A549 treated with dexamethasone at 1 μM for 4 hours (cell line): ENCODE measurements at places on chromosomes 7 and 10. TPM values are rescaled to one million over a fixed set of nuclear protein-coding genes. Genes with fewer than 3 reads are reported as not detected.

Gene SLC25A13
- 35.0 to 38.4 TPM (median 36.1 TPM) in 5 replicates for total RNA-seq

Gene SEMA3D
- total RNA-seq = 0.04 to 0.10 TPM (median 0.07 TPM) in 5 replicates

Gene OPALIN
- not detected in 5 replicates for total RNA-seq

Gene BAMBI
- 9.3 to 12.6 TPM (median 11.3 TPM) in 5 replicates for total RNA-seq

Gene TMEM225B
- total RNA-seq = 0.32 to 1.3 TPM (median 1.1 TPM) in 5 replicates

Gene FGFR2
- total RNA-seq = 0.25 to 0.81 TPM (median 0.34 TPM) in 5 replicates

Gene NCF1
- total RNA-seq = 0.11 to 0.43 TPM (median 0.21 TPM) in 5 replicates

Gene C10orf53
- not detected in 5 replicates for total RNA-seq

Gene TDRD1
- not detected in 5 replicates for total RNA-seq

Gene WEE2
- not detected in 5 replicates for total RNA-seq

Gene LIMK1
- total RNA-seq = 24.9 to 39.6 TPM (median 37.8 TPM) in 5 replicates

Gene CLDN3
- total RNA-seq = 1.3 to 3.6 TPM (median 3.0 TPM) in 5 replicates

Gene SLIT1
- total RNA-seq = 0.02 to 0.10 TPM (median 0.06 TPM) in 5 replicates

Gene PLXDC2
- 0.01 to 0.04 TPM (median 0.03 TPM) in 4 of 5 replicates, not detected in the other for total RNA-seq

Gene NUDCD3
- 45.8 to 63.0 TPM (median 56.1 TPM) in 5 replicates for total RNA-seq

Gene KCP
- 0.07 to 0.22 TPM (median 0.15 TPM) in 5 replicates for total RNA-seq

Gene AEBP1
- 0.02 TPM in 1 of 5 replicates, not detected in the others for total RNA-seq

Gene PRPS1L1
- total RNA-seq = not detected in 5 replicates

Gene GDF2
- not detected in 5 replicates for total RNA-seq

Gene SUN3
- 0.13 to 0.16 TPM in 2 of 5 replicates, not detected in the others for total RNA-seq

Gene ENTPD1
- total RNA-seq = 0.06 to 0.20 TPM (median 0.15 TPM) in 4 of 5 replicates, not detected in the other

Gene NUDT13
- 2.4 to 3.7 TPM (median 2.7 TPM) in 5 replicates for total RNA-seq

Gene NEUROG3
- total RNA-seq = not detected in 5 replicates

Gene BAZ1B
- 54.0 to 67.4 TPM (median 65.6 TPM) in 5 replicates for total RNA-seq

Gene ASAH2B
- total RNA-seq = 3.6 to 5.7 TPM (median 4.6 TPM) in 5 replicates

Gene ADO
- total RNA-seq = 17.4 to 21.8 TPM (median 20.7 TPM) in 5 replicates

Gene CYP2E1
- total RNA-seq = 0.11 to 0.18 TPM (median 0.17 TPM) in 5 replicates

Gene MMP21
- total RNA-seq = not detected in 5 replicates

Gene MYO1G
- 0.14 to 0.33 TPM (median 0.26 TPM) in 5 replicates for total RNA-seq

Gene CHRM2
- total RNA-seq = not detected in 5 replicates

Gene SLC39A12
- not detected in 5 replicates for total RNA-seq

Gene DKK1
- total RNA-seq = 360 to 484 TPM (median 396 TPM) in 5 replicates

Gene NME8
- not detected in 5 replicates for total RNA-seq

Gene TMEM26
- 0.04 to 0.08 TPM (median 0.07 TPM) in 5 replicates for total RNA-seq

Gene PON2
- 347 to 406 TPM (median 365 TPM) in 5 replicates for total RNA-seq

Gene CCDC172
- total RNA-seq = not detected in 5 replicates

Gene MUC12
- 13.7 to 18.6 TPM (median 16.4 TPM) in 5 replicates for total RNA-seq

Gene DNAJB12
- total RNA-seq = 29.2 to 36.8 TPM (median 32.6 TPM) in 5 replicates

Gene MAT1A
- 0.04 to 0.11 TPM (median 0.04 TPM) in 5 replicates for total RNA-seq

Gene PBLD
- 2.6 to 3.4 TPM (median 3.1 TPM) in 5 replicates for total RNA-seq

Gene PIP
- total RNA-seq = 0.19 to 0.32 TPM (median 0.23 TPM) in 3 of 5 replicates, not detected in the others

Gene BAIAP2L1
- 37.4 to 44.4 TPM (median 40.9 TPM) in 5 replicates for total RNA-seq

Gene NACAD
- total RNA-seq = 0.20 to 0.46 TPM (median 0.28 TPM) in 5 replicates

Gene ATG9B
- 0.39 to 0.69 TPM (median 0.61 TPM) in 5 replicates for total RNA-seq

Gene ZMIZ1
- total RNA-seq = 28.4 to 44.8 TPM (median 42.8 TPM) in 5 replicates

Gene UPK3BL1
- total RNA-seq = 6.7 to 16.2 TPM (median 13.3 TPM) in 5 replicates

Gene SLC16A9
- 0.07 to 0.16 TPM (median 0.08 TPM) in 5 replicates for total RNA-seq

Gene LOXL4
- 1.4 to 1.9 TPM (median 1.4 TPM) in 5 replicates for total RNA-seq

Gene CCDC3
- 0.71 to 1.4 TPM (median 1.1 TPM) in 5 replicates for total RNA-seq

Gene SMIM30
- total RNA-seq = 28.0 to 41.9 TPM (median 30.9 TPM) in 5 replicates

Gene SCIN
- total RNA-seq = 0.19 to 0.36 TPM (median 0.32 TPM) in 5 replicates

Gene LIPA
- total RNA-seq = 43.9 to 52.4 TPM (median 47.2 TPM) in 5 replicates

Gene RNLS
- total RNA-seq = 6.2 to 7.2 TPM (median 6.7 TPM) in 5 replicates

Gene BLNK
- total RNA-seq = 0.09 TPM in 1 of 5 replicates, not detected in the others

Gene LBX1
- total RNA-seq = not detected in 5 replicates

Gene LRMDA
- total RNA-seq = 2.6 to 4.0 TPM (median 3.6 TPM) in 5 replicates

Gene OR13A1
- total RNA-seq = 0.04 to 0.05 TPM in 2 of 5 replicates, not detected in the others

Gene EGR2
- 0.21 to 0.50 TPM (median 0.38 TPM) in 5 replicates for total RNA-seq
